ENCODE measurements at places on chromosomes 12 and 14. TPM values are rescaled to one million over a fixed set of nuclear protein-coding genes. Genes with fewer than 3 reads are reported as not detected.

DNA sequence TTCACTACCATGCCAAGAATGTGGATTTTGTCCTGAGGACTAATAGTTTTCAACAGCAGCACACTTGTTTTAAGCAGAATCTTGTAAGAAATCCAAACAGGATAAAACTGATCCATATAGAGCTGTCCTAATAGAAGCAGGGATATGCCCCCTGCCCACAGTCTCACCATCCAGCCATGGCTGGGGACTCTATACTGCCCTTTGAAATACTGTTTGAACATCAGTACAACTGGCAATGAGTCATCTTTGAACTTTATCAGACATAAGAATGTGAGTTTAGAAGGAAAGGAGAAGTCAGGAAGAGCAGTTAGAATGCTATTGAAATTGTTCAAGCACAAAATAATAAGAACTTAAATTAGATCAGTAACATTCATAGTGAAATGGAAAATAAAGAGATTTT lies 3.8 kb upstream of the C12orf42 start:
- DNase-seq = no peak

- no peak for DNase-seq
Observed at GRCh38 chr14:67268426-67269150, 27.4 kb downstream of the PALS1 start.

ATP5F1B gene
- total RNA-seq = 414 TPM

DNA sequence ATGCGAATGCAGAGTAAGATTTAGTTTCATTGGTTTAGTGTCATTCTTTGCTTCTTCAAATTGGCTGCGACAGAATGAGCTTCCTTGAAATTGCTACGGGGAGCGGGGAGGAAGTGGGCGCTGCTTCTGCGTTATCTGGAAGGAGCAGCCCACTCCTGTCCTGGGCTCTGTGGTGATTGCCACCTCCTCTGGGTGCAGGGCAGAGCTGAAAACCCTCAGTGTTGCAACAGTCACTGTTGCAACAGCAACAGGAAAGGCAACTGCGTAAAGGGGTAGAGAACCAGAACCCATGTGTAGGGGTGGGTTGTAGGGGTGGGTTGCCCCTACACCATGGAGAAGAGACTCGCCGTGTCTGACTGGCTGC lies 57.7 kb downstream of the MAX start:
- DNase-seq = no peak

DNA sequence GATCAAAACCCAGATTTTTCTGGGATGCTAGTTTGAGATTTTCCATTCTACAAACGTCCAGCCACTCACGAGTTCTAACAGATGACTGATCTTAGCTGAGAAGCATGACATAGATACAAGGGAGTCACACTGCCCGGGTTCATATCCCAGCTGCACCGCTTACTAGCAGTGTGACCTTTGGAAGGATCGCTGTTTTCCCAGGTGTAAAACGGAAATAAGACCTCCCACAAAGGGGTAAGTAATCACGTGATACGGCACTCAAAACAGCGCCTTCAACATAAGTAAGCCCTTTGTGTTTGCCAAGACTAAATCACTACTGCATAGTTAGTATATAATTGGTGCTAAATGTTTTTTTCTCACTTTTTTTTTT lies 624 bp upstream of the PWP1 start:
- no peak for DNase-seq

CD27 gene
- total RNA-seq = not detected

- peak; percentile 80 for DNase-seq
Observed at GRCh38 chr12:50110762-50111351, 1.2 kb upstream of the COX14 start.

DNA sequence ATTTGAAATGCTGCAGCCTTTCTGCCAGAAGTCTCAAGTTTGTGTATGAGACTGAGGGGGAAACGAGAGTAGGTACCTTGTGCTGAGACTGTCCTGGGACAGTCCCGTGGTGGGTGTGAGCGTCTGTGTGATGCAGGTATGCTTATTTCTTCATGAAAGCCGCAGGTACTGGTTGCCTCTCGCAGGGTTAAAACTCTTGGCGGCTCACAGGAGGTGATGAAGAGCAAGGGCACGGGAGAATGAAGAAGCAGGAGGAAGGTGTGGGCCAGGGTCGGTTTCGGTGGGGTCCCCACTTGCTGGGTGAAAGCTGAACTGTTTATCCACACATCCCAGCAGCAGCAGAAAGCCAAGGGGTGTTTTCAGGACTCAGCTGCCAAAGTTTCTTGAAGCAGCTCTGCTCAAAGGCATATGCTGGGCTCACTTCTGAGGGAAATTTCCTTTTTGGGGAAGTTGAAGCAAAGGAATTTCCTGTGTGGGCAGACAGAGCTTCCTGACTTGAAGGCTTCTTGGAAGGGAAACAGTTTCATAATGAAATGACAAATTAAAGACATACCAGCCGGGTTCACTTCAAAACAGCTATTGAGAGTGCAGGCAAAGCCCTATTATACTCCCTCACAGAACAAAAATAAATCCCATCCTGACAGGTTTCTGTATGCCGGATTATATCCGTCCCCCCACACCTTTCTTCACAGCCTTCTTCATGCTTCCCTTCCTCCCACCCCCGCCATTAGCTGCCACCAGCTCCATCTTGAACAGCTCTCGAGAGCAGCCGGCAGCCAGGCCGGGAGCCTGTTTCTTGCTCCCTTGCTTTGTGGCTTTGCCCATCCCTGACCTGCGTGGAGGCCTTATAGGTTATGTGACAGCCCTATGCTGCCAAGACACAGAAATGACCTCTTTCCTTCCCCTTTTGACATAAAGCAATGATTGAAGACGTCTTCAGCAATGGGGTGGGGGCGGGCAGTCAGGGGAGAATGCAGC lies 116.6 kb downstream of the ETV6 start:
- no peak for DNase-seq

- no peak for DNase-seq
Observed at GRCh38 chr14:105529569-105530284, 3.3 kb downstream of the TMEM121 start.

PRR4 gene
- 4.4 TPM for total RNA-seq

Data from sigmoid colon (tissue), 7 donors.